ENCODE measurements at places on chromosomes 3 and 15. TPM values are rescaled to one million over a fixed set of nuclear protein-coding genes. Genes with fewer than 3 reads are reported as not detected.

DNA sequence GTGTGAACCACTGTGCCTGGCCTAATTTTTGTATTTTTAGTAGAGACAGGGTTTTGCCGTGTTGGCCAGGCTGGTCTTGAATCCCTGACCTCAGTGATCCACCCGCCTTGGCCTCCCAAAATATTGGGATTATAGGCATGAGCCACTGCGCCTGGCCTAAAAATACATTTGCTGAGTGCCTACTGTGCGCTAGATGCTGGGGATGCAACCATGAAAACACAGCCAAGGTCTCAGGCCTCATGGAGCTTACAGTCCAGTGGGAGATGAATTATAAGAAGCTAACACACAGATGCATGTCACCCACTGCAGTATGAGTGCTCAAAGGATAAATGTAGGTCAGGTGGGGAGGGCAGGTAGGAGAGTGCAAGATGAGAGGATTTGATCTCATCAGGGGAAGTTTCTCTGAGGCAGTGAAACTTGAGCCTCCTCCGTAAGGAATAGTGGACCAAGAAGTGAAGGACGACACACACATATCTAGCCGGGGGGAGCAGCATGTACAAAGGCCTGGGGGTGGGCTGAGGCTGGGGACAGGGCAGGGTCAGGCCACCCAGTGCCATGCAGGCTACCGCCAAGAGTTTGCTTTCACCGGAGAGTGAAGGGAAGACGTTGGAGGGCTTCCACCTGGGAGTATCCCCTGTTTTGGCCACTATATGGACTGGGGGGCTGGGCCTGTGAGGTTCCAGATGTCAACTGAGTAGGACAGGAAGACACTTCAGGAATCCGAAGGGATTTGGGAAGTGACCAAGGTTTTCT, 24.3 kb downstream of the IRAK2 start:
- DNase-seq: no peak

- DNase-seq: peak; percentile 80
Measured at GRCh38 chr15:101014921-101015841, 96.0 kb downstream of the LRRK1 start.

Gene SPSB4
- 1.2 TPM for total RNA-seq

DNA sequence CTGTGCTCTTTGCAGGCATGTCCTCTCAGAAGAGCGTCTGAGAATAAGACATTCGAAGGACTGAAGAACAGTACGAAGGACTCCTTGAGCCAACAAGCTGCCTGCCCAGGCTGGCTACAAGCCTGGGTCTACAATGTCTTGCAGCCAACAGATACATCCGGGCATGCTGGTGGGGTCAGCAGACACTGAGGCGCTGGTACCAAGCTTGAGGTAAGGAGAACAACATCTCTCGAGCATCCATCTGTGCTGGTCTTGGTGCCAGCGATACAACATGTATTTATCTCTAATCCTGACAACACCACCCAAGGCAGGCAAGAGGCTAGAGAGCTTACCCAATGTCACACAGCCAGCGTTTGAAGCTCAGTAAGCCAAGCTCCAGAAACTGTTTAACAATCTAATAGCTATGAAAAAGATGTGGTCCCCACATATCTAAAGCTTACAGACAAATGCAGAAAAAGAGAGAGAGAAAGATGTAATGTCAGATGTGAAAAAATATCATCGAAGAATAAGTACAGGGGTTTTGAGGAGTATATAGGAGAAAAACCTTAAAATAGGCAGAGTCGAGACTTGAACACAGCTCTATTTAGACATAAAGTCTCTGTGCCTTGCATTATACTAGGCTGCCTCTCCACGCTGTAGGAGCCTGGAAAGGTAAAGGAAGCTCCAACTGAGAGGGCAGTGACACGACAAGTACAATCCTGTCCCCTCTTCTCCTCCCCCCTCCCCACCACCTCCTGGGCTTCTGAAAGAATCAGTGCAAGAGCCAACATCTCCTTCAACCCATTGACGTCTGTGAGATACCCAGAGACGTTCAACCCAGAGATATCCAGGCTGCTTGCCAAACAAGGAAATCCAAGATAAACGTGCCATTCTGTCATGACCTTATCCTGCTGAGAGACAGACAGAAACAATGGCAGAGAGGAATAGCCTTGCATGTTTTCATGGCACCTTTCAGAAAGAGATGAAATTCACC, 39.4 kb downstream of the WWTR1 start:
- DNase-seq: no peak

Gene PYGO1
- total RNA-seq: 11.1 TPM

Gene GHSR
- not detected for total RNA-seq

DNA sequence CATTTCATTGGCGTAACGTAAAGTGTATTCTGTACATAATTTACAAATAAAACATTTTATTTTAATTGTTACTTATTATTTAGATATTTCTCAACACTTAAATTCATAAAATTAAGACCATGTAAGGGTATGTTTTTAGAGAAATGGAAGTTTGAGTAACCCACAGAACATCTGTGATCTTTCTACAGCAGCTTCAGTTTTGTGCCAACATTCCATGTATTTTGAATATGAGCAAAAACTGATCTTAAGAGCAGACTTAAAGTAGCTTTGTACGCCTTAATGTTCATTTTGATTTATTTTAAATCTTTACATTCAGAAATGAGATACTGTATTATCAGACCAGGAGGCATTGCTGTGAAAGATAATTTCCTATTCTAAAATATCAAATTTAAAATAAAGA, 27.2 kb downstream of the SEC62 start:
- DNase-seq: no peak

DNA sequence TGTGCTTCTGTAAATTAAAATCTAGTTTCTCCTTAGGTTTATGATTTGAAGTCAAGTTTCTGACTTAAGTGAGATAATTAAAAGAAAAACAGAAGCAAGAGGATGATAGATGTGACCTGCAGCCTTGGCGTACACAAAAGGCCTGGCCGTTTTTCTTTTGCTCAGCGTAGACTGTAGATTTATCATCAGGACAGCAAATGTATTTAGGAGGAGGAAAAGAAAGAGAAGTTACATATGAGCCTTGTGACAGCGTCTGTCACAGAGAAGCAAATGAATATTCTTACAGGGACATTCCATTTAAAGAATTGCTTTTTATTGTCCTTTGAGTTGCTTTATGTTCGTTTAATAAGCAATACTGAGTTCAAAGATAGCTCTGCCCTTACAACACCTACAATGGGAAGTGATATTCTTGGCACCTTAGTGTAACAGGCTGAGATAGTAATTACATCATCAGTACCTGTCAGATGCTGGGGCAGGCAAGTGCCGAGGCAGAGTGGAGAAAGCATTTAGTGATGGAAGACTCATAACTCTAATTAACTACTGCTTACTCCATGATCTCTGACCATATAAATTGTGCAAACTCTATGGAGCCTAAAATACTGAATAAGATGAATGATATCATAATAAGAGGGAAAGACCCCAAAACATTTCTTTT, 311.5 kb downstream of the MFSD1 start:
- DNase-seq: no peak

GRCh38 chr15:97947465-97948260, 12.8 kb upstream of the ARRDC4 start:
- DNase-seq: no peak

Gene TMIE
- 1.7 TPM for total RNA-seq

- DNase-seq: no peak
Measured at GRCh38 chr3:10170915-10171478, 6.3 kb downstream of the IRAK2 start.

Gene TKT
- total RNA-seq: 432 TPM

Gene GABRR3
- total RNA-seq: not detected

DNA sequence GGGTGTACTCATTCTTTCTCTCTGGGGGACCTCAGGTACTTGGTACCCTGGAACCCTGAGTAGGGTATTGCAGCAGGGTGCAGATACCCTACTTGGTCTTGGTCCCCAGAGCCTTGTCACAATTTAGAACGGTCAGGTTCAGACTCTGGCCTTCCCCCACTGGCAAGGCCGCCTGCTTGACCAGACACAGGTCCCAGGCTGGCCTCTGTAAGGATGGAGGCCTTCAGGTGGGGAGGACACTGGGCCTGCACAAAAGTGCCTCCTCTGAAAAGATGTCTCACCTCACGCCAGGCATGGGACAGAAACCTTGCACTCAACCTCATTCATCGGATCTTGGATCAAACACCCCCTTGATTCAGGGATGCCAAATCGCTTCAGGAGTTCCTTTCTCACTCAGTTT, 158.4 kb downstream of the KLF13 start:
- peak; percentile 46 for DNase-seq

- DNase-seq: no peak
Measured at GRCh38 chr3:186417791-186418190, 55.8 kb upstream of the DGKG start.

DNA sequence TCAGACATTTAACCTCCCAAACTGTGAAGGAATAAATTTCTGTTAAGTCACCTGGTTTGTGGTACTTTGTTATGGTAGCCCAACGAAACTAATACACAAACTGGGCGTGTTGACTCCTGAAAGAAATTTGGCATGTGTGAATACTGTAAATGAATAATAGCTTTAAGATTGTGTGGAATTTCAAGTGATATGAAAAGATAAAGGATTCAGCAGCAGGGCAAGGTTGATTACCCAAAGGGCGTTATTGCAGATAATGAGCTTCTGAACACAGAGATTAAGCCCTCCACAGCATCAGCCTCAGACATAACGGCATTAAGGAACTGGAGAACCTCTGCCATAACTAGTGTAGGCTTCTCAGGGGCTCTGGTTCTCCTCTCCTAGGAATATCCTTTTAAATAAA, 451.5 kb upstream of the NECTIN3 start:
- no peak for DNase-seq

- no peak for DNase-seq
Measured at GRCh38 chr15:85515212-85515611, 134.8 kb downstream of the AKAP13 start.

DNA sequence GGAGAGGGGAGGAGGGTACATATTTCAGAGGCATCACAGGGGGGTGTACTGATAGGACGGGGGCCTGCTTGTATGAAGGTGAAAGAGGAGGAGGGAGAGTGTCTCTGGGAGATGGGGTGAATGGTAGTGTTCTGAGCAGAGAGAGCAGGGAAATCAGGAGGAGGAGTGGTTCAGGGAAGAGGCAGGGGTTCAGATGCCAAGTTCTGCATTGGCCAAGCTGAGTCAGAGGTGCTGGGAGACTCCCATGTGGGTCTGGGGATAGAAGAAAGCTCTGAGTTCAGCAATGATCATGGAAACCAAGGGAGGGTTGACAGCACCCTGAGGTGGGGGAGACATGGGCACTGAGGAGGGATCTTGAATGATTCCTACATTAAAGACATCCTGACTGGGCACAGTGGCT, 3.0 kb downstream of the CYP8B1 start:
- no peak for DNase-seq

- no peak for DNase-seq
Measured at GRCh38 chr15:82531496-82532382, 8.5 kb downstream of the RPS17 start.
